ENCODE measurements at places on chromosomes 3 and 15.

DNA sequence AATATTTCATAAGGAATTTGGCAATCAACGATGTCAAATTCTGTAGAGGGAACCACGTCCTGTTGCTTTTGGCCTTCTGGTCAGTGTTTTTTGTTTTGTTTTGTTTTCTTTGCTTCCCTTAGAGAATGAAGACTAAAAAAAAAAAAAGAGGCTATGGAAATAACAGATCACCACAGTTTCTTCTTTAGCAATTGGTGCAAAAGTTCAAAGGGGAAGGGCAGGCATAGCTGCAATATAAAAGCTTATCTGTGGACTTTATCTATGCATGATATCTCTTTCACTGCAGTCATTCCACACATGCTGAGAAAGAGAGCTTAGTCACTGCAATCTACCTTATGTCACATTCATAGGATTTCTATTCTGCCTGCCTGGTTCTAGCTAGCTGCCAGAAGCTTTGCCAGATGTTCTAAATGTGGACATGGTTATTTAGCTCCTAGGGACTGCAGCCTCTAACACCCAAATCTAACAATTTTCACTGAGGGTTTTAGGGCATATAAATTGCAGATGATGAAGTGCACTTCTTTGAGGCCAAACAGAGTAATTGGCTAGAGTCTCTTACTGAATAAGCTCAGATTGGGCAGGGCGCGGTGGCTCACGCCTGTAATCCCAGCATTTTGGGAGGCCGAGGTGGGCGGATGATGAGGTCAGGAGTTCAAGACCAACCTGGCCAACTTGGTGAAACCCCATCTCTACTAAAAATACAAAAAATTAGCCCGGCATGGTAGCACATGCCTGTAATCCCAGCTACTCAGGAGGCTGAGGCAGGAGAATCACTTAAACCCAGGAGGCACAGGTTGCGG lies 637.2 kb downstream of the NTRK3 start:
- no peak for DNase-seq

DNA sequence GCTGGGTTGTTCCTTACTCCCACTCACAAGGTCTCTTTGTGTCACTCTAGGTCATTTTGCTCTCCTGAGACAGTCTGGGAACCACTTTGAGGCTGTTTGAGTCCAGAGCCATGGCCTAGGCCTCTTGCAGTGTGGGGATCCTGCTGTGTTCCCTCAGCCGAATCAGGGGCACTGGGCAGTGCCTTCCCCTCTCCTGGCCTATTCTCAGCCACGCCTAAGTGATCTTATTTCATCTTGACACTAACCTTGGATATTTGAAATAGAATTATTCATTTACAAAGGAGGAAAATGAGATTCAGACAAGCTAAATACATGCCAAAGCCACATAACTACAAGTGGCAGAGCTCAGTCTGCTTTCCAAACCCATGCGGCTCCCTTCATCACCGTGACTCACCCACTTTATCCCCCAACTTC lies 557.2 kb upstream of the TBL1XR1 start:
- no peak for DNase-seq

DNA sequence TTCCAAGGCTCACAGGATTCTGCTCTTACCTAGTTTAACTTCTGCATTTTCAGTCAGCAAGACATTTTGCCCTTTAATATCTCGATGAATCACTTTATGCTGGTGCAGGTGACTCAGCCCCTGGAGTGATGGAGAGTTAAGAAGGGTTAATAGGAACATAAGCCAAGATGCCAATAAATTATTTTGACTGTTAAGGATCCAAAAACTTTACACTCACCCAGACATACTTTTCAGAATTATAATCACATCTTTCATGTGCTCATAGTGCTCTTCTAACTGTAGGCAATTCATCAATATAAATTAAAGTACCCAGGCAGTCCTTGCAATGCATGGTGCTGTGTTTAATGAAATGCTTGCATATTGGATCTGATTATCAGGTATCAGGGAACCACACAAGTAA lies 164.1 kb upstream of the SLC2A2 start:
- DNase-seq: no peak

- DNase-seq: no peak
These were observed 310.4 kb downstream of the PLCL2 start for GRCh38 chr3:17195192-17195611.

GRCh38 chr3:33799202-33799551 lies 747 bp downstream of the PDCD6IP start:
- DNase-seq: no peak

DNA sequence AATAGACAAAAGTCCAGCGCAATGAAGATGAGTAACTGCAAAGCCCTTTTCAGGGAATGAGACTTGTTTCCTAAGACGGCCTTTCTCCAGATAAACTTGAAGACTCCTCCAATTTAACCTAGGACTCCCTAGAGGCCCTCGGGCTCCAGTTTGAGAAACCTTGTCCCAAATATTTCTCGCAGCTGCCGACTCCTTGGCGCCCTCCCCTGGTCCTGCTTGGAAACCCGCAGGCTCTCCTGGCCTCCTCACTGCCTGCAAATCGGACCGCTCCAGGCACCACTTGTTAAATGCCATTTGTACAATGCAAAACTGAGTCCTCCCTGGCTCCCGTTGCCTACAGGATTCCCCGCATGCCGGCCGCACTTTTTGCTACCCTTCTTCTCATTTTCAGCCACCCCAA lies 36.8 kb downstream of the MUC4 start:
- no peak for DNase-seq

DNA sequence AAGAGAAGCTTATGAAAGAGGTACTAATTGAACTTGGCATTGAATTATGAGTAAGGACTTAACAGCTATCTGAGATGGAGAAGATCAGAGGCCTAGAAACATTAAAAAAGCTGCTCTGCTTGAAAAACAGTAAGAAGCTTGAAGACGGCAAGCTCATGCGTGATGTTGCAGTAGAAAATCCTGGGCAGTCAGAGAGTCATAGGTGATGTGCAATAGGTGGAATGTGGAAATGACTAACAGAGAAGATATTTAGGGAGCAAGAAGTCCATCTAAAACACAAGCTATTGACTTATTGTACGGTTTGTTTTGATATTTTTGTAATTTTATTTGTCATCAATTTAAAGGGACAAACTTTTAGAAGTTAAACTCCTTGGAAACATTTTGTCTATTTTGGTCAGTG lies 1101.4 kb downstream of the ROBO2 start:
- no peak for DNase-seq

DNA sequence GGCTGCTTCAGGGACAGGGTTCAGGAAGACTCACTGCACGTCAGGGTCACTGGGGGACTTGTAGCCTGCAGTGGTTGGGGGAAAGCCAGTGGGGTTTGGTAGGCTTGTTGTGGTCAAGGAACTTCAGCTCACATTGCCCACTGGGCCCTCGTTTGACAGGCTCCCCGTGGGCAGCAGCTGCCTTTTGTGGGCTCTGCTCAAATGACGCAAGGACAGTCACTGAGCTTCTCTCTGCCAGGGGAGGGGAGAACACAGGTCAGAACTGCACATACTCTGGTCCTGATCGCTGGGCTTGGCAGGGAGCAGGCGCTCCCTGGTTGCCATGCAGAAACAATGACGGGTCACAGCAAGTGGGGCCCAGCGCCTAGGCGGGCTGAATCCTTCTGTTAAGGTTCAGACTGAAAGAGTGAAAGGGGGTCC lies 45.5 kb downstream of the FAM174B start:
- DNase-seq: no peak

DNA sequence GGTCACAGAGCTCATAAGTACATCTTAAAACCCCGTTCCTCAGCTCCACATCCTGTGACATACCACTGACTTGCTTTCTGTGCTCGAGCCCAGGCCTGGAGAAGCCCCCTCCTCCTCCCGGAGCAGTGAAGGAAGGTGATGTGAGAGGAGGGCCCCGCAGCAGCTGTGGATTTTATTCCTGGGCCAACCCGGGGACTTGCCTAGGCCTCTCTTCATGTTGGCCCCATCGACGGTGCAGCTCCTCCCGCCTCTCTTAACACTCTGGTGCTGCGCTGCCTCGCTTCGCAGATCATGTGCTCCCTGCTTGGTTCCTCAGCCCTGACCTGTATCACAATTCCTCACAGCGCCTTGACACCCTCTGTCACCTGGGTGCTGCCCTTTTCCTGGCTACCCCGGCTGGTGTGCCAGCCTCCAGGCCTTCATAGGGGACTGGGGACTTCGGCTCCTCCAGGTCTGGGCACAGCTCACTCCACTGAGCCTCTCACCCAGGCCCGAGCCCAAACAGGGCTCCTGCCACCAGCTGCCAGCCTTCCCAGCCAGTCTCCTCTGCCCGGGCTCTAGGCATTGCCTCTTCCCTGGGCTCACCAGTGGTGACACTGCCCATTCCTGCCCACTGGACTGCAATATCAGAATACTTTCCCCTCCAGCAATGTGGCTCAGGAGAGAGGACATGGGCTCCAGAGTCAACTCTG lies 21.5 kb downstream of the MAGEF1 start:
- no peak for DNase-seq

DNA sequence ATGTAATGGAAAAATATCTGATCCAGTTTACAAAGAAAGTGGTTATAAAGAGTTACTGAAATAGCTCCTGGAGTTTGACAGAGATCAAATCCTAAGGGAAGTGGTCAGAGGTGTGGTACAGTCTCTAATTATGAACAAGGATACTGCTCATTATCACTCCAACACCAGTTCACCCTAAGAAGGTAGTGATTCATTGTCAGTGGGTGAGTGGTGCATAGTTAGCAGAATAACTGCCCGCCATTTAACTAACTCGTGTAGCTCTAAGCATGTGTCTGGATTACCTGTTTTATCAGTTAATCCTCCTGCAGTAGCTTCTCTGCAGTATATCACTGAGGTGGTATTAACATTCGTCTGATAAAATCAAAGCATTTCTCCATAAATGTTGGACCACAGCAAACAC lies 700.1 kb downstream of the NLGN1 start:
- no peak for DNase-seq

- DNase-seq: no peak
These were observed 108.6 kb upstream of the ARL6 start for GRCh38 chr3:97655971-97656370.

- no peak for DNase-seq
These were observed 133.1 kb upstream of the ABHD17C start for GRCh38 chr15:80562033-80562432.

DNA sequence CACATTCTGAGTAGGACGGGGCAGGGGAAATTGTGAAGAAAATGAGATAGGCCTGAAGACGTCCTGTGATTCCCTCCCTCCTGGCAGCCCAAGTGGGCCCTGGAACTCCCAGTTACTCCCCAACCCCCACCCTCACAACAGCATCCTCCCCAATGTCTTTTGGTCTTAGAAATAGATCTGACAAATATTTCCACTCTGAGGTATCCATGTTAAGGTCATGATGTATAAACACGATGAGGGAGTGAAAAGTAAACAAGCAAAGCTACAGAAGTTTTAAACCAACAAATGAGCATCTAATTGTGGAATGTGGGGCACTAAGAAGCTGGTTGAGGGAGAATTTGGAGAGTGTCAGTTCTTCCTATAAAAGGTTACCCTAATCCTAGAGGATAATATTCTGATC lies 103.7 kb upstream of the AADACL2 start:
- DNase-seq: no peak

DNA sequence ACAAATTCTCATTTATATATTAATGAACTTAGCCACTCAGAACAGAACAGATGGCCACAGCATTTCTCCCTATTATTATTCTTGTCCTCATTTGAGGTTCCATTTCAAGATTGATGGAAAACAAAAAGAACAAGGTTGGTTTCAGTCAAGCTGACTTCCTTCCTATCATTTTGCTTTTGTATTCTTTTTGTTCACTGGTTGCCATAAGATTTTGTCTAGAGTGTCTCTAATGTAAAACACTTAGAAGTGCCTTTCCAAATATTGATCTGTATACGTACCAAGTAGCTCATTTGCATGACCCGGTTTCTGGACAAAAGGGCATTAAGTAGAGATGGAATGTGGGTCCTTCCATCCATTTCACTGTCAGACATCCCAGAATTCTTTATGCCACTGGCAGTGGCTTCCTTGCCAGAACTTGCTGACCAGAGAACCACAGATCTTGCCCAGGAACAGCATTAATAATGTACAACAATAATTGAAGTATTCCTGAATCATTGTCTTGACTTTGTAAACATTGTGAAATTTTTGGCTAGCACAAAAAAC lies 63.8 kb downstream of the PEX5L start:
- DNase-seq: no peak

- no peak for DNase-seq
These were observed 1.5 kb upstream of the SLC12A8 start for GRCh38 chr3:125213946-125214542.

DNA sequence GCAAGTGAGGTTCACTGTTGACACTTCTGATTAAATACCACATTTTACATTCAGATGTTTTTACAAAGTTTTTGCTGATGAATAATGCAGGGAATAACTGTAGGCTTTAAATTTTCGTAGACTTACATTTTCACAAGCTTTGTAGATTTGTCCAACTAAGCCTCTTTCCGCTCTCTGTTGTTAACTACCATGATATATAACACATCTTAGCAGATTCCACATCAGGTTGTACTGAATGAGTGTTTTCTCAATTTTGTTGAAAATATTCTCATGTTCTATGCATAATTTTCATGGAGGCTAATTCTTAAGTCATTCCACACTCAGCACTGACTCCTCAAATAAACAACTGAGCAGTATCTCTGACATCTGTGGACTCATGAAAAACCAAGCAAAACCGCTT lies 168.3 kb downstream of the RSRC1 start:
- DNase-seq: no peak

GRCh38 chr3:196502775-196503195 lies 783 bp downstream of the RNF168 start:
- peak; percentile 38 for DNase-seq

- DNase-seq: no peak
These were observed 44.6 kb upstream of the P3H2 start for GRCh38 chr3:190165253-190165652.

DNA sequence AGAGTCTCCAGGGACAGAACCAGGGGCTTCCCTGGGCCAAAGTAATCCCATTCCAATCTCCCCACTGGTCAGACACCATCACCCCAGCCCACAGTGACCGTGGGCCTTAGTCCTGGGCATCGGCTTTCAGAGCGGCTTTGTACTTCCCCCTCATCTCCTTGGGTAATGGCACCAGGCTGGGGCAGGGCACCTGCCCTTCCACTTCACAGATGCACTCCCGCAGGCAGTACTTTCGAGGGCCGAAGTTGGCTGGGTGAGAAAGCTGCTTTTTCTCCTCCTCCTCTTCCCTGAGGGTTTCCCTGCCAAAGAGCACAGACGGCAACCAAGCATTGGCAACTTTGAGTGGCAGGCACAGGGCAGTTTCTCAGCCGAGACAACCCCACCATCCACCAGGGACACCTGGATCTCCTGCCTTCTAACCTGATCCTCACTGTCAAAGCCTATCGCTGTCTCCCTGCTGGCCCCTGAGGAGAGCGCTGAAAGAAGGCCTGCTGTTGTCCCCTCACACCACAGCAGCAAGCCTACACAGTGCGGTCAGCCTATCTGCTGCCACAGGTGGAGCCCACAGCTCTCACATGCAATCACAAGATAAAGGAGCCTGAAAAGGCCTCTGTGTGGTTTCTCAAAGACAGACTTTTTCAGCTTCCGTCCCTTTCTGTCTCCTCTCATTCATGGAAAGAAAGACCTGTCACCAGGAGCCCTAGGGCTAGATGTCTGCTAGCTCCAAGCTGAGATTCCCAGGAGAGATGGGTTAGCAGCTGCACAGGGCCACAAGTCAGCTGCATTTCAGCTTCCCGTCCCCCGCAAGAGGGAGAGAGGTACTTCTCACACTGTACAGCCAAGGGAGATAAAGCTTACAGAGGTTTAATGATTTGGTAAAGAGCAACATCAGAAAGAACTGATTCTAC lies 12.5 kb downstream of the MRPS25 start:
- DNase-seq: no peak

GRCh38 chr3:149955449-149955848 lies 15.2 kb downstream of the PFN2 start:
- no peak for DNase-seq

- no peak for DNase-seq
These were observed 286.8 kb upstream of the TRIM42 start for GRCh38 chr3:140391061-140391460.

All from activated T-cell treated with anti-CD3 and anti-CD28 coated beads for 4 hours (primary cell).